ENCODE measurements at places on chromosomes 5 and 9.
A peak's percentile ranks its signal among the peaks of the same experiment; 100 is the strongest.

- no peak for DNase-seq
These were observed 116.6 kb upstream of the STARD4 start for GRCh38 chr5:111628901-111629300.

DNA sequence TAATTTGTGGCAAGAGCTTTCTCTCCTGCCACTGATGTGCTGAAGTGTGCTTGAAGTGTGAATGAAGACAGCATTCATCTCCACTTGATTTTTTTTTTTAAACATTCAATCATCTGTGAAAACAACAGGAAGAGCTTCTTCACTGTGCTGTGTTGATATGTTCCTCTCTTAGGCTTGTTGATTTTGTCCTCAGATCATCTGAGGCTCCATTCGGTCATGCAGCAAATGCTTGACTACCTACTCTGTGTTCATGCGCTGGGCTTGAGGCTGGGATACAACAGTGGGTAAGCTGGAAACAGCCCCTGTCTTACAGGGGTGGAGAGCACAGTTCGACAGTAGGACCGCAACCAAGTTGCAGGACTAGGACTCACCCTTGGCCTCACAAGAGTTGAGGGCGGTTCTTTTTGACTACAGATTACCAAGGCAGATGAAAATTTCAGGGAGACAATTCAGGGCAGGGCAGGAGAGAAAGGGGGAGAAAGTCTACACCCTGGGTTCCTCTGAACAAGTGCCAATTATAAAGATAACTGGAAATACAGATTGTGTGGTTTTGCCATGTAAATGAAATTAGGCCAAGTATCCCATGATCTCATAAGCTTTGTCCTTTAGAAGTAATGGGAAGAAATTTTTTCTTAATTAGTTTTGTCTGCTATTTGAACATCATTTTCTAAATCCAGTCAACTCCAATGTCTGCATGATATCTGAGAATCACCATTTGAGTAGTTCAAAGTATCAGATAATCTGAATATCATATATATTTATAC is 31.0 kb upstream of the F2R start:
- DNase-seq: no peak

DNA sequence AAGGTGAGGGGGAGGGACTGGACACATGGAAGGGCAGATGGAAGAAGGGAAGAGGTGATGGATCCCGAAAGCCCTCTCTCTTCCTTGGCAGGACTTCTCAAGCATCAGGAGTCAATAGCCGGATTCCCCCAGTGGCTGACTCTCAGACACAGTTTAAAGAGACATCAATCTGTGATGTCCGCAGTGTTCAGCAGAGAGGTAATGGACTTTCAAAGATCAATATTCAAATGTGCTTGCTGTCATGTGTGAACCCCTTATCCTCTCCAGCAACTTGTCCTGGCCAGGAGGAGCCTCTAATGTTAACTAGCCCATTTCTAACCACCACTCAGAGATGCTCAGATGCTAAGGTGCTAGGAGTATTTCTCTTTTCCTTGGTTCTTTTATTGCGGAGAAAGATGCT is 392.2 kb downstream of the IRX1 start:
- no peak for DNase-seq

DNA sequence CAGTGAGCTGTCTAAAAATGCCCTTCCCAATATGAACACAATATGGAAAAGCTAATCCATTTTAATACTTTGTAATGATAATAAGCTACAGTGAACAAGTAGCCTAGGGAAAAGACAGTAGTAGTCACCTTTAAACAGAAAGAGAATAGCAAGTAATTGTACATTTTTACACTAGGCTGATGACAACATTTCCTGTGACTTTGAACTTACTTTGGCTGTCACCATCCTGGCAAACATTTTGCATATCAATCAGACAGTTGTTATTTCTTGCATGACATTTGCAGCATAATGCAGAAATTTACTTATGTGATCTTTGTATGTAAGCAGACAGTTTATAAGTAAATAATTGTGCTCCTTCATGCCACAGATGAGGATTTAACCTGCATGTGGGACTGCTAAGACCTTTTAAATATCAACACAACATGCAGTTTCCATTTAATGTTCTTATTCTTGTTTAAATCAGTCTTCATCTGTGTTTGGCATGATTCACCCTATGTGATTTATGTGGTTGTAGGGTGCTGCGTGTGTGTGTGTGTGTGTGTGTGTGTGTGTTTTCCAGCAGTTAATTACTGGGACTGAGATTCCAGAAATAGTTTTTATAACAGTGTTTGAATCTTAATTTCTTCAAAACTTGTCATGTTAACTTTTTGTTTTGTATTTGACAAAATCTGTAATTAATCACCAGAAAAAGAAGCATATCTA is 997.1 kb upstream of the ARRDC3 start:
- no peak for DNase-seq

DNA sequence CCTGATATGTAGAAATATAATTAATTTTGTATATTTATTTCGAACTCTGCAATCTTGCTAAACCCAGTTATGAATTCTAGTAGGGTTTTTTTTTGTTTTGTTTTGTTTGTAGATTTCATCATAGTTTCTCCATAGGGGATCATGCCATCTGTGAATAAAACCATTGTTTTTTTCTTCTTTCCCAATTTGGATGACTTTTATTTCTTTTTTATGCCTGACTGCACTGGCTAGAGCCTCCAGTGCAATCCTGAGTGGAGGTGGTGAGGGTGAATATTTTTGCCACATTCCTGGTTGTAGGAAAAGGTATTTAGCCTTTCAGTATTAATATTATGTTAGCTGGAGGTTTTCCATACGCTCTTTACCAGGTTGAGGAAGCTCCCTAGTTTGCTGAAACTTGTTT is 70.0 kb upstream of the GFPT2 start:
- DNase-seq: no peak

GRCh38 chr5:6712577-6713273 is 507 bp upstream of the TENT4A start:
- peak; percentile 89 for DNase-seq

GRCh38 chr5:150489360-150490295 is 18.3 kb upstream of the NDST1 start:
- DNase-seq: no peak

DNA sequence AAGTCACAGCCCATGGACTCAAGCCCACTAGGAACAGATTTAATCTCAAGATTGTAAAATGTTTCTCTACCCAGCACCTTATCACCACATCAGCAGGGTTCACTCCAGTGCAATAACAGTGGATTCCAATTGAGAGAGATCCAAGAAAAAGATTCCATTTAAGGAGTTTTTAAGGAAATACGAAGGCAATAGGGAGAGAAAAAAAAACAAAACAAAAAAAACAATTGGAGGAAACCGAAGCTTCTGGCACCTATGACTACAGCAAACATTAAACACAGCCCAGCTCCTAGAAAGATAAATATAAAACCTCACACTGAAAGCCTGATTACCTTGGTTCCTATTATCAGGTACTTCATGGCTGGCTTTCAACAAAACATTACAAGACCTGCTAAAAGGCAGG is 192.7 kb downstream of the DAB2IP start:
- no peak for DNase-seq

DNA sequence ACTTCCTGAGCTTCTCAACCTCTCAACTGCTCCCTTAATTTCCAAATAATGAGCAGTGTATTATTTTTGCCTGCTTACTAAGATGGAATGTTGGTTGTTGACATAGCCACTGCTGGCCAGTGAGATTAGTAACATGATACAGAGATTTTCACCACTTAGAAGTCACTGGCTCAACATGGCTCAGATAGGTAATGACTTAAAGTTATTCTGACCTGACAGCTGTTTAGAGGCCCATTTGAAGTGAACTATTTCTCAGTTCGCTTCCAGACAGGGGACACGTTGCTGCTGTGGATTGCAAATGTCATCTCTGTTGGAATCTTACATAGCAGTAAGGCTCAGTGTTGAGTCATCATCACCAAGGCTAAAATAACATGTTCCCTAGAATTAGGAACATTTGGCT is 490.2 kb downstream of the TLE4 start:
- no peak for DNase-seq

GRCh38 chr9:96618209-96619123 is 1.2 kb downstream of the CDC14B start:
- no peak for DNase-seq

DNA sequence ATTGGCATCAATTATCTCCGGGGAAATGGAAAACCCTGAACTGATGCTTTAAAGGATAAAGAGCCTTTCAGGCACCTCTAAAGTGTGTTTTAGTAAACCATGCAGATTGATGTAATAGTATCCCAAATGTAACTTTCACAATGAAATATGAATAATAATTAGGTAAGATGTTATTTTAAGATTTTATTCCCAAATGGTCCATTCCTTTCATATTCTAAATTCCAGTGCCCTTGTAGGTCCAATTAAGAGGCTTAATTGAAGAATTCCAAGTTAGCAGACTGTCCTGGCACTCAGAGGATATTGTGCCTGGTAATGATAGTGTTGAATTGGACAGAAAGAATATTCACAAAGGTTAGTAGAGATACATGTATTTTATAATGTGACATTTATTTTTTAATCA is 352.5 kb upstream of the NUDT12 start:
- no peak for DNase-seq

DNA sequence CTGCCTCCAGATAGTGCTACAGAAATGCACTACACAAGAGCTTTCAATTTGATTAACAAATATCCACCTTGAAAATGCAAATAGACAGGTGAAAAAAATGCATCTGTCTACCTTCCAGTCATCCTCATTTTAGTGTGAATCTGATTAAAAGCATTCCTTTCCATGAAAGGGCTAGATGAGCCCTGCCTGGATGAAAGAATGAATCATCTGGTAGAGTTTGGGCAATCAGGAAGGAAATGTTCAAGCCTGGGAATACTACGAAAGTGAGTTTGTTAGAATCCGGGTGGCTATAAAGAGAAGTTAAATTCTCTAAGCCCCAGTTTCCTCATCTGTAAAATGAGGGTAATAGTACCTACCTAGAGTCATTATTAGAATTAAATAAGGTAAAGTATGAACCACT is 142.6 kb downstream of the FAM114A2 start:
- DNase-seq: no peak

DNA sequence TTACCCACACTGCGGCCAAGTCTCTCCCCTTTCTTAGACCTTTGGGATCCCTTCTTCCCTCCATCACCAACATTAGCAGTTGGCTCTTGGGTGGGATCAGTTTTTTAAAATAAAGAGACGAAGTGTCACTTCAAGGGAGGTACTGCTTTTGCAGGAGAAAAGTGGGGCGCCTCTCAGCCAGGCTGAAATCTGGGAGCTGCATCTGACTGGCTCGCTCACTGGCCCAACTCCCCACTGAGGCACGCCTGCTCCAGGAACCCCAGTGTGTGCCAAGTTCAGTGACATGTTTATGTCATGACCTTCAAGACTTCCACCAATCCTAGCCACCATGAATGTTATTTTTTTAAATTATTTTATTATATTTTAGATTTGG is 130.5 kb downstream of the MVB12B start:
- DNase-seq: no peak

DNA sequence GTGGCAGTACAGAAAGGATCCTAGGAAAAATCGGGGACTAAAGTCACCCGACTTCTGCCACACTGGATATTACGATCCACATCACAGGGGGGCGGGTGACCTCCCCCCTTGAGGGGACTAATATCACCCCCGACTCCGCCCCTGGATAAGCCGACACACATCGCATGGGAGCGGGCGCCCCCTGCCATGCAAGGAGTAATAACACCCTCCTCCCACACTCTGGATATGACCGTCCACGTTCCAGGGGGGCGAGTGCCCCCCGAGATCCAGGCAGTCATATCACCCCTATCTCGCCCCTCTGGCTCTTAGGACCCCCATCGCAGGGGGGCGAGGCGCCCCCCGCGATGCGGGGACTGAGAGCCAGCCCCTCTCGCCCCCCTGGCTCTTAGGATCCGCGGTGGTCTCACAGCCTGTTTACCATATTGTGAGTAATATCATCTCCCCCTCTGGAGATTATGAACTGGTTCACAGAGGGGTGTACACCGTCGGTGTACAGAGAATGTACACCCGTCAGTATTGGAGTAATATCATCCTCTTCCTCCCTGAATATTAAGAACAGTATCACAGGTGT is 423.0 kb downstream of the DIRAS2 start:
- DNase-seq: peak; percentile 15

- no peak for DNase-seq
These were observed 7.1 kb upstream of the CNTRL start for GRCh38 chr9:121067640-121068039.

DNA sequence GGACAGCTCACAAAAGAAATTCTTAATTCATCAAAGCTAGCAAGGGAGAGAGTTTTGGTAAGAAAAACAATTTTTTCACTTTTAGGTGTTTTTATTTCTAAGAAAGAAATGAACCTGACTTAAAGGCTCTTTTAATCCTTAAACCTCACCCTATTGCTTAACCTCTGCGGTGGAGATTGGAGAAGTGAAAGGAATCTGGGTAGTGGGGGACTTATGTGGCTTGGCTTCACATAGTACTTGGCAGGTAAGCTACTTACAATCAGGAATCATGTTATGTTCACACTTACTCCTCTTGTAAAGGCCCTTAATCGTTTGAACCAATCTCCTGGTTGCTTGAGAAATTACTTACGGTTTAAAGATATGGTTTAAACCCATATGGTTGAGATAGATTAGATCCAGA is 104.8 kb downstream of the ISOC1 start:
- DNase-seq: no peak

- no peak for DNase-seq
These were observed 118.9 kb downstream of the NXNL2 start for GRCh38 chr9:88653911-88654310.

DNA sequence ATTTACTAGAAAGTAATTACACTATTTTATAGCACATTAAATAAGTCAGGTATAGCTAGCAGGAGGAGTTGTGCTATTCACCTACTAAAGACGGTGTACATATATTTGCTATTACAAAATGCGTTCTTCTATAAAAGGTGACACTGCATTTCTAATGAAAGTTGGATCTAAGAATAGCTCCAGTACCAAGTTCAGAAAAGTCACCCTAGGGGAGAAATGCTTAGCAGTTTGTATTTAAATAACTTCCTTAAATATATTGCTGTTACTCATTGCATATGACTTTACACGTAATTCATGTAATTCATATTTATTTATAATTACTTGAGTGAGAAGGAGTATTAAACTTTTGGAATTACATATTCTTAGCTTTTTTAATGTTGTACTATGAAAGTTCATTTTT is 7.0 kb upstream of the SUB1 start:
- no peak for DNase-seq

- no peak for DNase-seq
These were observed 2002.2 kb upstream of the ACO1 start for GRCh38 chr9:30382271-30382670.

DNA sequence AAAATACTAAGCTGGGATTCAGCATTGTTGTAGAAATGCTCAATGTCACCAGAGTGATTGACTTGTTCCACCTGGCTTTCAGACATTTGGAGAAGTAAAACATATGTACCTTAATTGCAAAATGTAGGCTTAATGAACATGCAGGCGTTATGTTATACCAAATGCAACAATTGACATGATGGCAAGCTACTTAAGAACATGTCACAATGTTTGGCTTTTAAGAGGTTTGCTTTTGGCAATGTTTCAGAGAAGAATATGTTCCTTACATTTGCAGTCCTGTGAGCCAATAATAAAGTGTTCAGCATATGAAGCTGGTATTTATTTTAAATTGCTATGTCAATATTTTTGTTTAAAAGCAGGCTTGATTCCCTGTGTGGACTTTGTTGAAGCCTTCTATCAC is 111.7 kb upstream of the NUDT12 start:
- no peak for DNase-seq

- no peak for DNase-seq
These were observed 4.1 kb downstream of the NFIL3 start for GRCh38 chr9:91419222-91420191.

- DNase-seq: no peak
These were observed 212.5 kb downstream of the DAB2IP start for GRCh38 chr9:121863955-121864354.
